Stimulated activated CD4-positive, alpha-beta T cell treated with anti-CD3 and anti-CD28 coated beads, Interleukin-4, amount 100 ng/mL, for 1 hour (primary cell): ENCODE measurements at places on chromosomes 6 and 20.

- no peak for DNase-seq
Measured at GRCh38 chr6:165575158-165575549, 87.9 kb downstream of the PDE10A start.

DNA sequence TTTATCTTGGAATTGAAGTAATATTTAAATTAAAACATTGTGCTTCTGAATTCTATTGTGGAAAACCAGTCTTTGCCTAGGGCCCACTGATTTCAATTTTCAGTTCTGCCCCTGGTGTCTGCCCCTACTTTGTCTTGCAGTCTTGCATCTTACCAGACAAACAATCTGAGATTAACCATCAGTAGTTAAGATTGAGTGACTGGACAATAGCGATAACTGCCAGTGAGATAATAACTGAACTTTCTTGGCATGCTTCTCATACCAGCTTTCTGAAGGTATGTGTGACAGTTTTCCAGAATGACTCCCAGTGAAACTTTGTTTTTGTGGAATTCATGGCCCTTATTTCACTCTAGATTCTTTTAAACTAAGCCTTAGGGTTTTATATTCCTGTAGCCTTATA is 53.5 kb downstream of the KCNQ5 start:
- no peak for DNase-seq

DNA sequence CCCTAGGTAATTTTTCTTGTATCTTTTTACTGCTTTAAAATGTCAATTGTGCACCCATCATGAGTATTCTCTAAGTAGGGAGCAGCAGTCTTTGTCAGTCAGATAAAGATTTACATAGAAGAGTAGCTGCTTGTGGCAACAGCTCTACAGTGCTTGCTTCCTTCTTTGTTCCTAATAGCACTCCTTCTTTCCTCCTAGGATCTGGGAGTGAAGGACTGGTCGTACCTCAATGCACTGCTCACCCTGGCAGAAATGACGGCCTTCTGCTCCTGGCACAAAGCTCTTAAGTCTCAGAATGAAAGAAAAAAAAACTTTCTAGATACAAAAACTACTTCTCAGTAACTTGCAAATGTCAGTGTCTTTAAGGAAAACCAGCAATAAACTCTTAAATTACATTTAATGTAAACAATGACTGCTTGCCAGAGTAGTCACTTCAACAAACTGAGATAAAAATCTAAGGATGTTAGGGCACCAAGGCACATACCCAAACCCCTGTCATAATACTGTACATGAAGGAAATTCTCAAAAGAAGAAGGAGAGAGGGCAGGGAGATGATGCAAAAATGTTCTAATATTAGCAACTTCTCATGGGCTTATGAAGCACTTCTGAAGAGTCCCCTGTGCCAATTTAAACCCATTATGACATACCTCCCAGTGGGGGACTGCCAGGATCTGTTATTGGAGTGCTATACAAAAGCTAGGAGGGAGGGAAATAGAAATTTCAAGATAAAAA is 34.0 kb downstream of the NCOA6 start:
- DNase-seq, result no peak

GRCh38 chr20:62721511-62722370 is 13.1 kb downstream of the NTSR1 start:
- DNase-seq, result no peak

- DNase-seq, result peak; percentile 63
Measured at GRCh38 chr6:108560463-108561308, at the start of gene FOXO3. Gene FOXO3 (plus strand): TSS chr6:108560917. CDS start chr6:108561209, 292 bp downstream.

DNA sequence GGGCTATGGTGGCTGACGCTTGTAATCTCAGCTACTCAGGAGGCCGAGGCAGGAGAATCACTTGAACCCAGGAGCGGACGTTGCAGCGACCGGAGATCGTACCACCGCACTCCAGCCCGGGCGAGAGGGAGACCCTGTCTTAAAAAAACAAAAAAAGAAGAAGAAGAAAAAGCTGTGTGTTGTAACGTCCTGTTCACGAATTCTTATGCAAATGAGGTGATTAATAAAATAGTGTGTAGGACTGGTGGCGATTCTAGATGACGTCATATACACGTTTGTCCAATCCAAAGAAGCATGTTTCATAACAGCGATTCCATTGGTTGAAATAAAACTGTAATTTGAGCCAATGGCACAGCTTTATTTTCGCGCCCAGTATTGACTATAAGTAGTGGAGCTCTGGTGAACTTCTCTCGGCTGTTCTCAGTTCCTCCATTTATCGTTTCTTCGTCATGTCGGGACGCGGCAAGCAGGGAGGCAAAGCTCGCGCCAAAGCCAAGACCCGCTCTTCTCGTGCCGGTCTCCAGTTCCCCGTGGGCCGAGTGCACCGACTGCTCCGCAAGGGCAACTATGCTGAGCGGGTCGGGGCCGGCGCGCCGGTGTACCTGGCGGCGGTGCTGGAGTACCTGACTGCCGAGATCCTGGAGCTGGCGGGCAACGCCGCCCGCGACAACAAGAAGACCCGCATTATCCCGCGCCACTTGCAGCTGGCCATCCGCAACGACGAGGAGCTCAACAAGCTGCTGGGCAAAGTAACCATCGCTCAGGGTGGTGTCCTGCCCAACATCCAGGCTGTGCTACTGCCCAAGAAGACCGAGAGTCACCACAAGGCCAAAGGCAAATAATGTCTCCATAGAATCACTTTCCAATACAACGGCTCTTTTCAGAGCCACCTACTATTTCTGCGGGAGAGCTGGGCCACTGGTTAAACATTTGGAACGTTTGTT is 47.0 kb downstream of the OR2B2 start:
- DNase-seq, result peak; percentile 43

- DNase-seq, result no peak
Measured at GRCh38 chr20:49549801-49550551, 18.0 kb downstream of the PTGIS start.

DNA sequence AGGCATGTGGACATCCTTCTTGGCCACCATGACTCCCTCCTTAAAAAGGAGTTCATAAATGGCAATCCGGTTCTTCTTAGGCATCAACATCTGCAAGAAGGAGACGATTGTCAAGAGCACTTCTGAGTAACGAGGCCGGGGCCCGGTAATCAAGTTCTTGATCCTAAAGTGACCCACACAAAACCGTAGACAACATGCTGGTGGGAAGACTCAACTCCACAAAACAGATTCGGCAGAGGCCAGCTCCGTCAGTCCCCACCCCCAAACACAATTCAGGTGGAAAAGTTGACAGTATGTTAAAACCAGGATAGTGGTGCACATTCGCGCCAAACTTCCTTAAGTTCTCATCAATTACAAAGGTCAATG is 754 bp downstream of the RPS10 start:
- no peak for DNase-seq

DNA sequence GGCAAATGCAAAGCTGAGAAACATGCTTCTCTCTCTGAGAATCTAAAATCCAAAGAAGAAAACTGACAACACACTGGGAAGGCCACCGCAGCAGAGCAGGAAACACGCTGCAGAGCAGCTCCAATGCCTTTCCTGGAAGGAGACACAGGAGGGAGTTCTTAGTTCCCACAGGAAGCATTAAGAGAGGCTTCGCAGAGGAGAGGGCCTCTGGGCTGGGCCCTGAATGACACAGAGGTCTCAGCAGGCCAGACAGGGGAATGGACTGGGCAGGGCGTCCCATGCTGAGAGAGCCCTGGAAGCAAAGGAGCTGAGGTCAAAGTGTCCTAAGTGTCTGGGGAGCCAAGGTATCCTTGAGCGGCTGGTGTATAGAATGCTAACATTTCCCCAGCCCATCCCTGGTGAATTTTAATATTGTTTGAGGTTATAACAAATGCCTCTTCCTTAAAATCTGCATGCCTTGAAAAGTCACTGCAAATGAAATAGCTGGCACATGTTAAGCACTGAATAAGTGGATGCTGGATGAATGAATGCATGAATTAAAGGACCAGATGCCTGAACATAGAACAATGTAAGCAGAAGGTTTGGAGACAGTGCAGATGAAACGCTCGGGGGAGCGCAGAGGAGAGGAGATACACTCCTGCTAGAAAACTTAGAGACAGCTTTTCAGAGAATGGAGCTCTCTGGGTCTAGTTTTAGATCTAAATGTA is 110.0 kb upstream of the SYNDIG1 start:
- no peak for DNase-seq

- no peak for DNase-seq
Measured at GRCh38 chr6:24858177-24858653, 59.5 kb upstream of the ARMH2 start.

DNA sequence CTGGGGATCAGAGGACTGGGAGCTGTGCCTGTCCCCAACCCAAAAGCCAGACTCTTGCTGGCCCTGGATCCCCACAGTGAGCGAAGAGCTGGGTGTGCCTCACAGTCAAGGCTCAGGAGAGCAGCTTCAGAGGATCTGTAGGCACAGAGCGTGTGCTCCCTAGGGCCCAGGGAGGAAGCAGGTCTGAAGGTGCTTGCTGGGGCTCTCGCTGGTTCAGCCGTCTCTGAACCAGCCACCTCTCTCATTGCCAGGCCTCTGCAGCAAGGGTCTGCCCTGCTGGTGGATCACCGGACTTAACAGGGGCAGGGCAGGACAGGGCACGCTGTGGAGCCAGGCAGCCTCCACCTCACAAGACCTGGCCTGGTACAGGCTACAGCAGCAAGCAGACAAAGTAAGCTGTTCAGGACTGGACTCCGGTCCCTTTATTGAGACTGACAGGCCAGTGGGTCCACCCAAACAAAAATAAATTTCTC is 13.8 kb downstream of the PCIF1 start:
- no peak for DNase-seq

DNA sequence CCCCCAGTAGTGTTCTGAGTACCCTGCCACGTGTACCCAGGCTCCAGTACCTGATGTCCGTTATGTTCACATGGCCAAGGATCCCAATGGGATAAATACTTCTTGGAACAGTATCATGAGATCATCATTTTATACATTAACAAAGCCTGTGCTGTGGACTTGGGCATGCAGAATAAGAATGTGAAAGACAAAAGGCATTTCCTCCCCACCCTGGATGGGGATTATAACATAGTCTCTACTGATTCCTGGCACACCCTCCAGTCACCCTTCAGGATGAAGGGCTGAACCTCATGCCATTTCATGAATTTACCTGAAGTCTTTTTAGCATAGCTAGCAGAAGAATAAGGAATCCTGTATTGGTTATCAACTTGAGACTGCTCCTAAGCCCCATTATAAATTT is 2.8 kb downstream of the TNFRSF21 start:
- no peak for DNase-seq

- no peak for DNase-seq
Measured at GRCh38 chr6:115544765-115545671, 515.7 kb downstream of the FRK start.

- no peak for DNase-seq
Measured at GRCh38 chr20:59771506-59772372, 161.7 kb downstream of the SYCP2 start.

DNA sequence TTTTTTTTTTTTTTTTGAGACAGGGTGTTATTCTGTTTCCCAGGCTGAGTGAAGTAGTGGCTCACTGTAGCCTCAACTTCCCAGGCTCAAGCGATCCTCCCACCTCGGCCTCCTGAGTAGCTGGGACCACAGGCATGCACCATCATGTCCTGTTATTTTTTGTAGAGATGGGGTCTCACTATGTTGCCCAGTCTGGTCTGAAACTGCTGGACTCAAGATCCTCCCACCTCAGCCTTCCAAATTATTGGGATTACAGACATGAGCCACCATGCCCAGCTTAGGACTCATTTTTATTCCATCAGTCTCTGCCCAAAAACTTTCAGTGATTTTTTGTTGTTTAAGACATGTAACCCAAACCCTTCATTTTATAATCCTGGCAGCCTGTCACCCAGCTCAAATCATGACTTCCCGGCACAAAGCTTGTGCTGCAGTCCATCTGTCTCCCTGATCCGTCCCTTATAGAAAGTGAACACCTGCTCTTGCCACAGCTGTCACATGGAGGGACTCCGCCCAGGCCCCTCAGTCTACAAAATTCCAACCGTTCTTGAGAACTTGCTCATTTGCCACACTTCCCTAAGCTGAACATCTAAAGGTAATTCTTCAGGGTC is 183.9 kb upstream of the JARID2 start:
- DNase-seq, result no peak

GRCh38 chr20:63606686-63607085 is 20.2 kb downstream of the GMEB2 start:
- no peak for DNase-seq

DNA sequence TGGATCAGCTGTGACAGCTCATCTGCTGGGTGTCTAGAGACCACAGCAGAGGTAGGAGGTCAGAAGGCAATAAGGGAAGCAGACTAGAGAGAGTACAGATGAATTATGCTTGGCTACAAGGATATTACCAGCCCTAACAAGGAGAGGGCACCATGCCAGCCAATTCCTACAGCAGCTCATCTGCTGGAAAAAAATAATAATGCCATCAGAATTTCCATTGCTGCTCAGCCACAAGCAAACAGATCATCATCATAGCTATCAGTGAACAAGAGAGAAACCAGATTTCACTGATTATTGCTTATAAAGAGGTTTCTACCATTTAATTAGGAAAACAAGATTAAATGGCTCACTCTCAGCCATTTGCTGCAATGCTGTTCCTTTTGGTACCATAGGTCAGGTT is 66.5 kb downstream of the PSMG4 start:
- no peak for DNase-seq

DNA sequence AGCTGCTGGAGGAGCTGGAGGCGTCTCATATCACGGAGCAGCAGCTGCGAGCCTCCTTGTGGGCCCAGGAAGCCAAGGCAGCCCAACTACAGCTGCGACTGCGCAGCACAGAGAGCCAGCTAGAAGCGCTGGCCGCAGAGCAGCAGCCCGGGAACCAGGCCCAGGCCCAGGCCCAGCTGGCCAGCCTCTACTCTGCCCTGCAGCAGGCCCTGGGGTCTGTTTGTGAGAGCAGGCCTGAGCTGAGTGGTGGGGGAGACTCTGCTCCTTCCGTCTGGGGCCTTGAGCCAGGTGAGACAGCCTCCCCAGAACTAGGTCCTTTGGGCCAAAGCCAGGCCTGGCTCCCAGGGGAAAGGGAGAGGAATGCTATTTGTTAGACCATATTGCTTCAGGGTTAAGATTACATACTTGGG is 31.7 kb downstream of the C20orf173 start:
- DNase-seq, result no peak

DNA sequence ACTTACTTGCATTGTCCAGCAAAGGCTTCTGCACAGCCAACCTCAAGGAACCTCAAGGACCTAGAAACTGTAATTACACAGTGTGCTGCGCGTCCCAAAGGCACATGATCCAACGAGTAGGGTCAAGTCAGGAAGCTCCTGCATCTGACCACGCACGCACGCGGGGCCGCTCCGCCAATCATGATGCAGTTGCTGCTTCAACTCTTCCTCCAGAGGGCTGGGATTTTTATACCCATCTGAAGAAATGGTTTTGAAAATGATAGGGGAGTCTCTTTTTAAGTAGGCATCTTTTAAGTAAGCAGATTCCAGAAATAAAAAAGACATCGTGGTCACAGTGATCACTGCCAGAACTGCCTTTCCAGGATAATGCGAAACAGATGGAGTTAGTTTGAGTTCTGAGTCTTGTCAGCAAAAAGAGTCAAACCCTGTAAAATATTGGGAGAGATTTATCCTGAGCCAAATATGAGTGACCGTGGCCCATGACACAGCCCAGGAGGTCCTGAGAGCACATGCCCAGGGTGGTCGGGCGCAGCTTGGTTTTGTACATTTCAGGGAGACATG is 34.0 kb downstream of the KIF25 start:
- DNase-seq, result no peak
